NCI-H526 (cell line): ENCODE measurements at places on chromosomes 2 and 18.

- no peak for DNase-seq
Observed at GRCh38 chr2:26886736-26887135, 38.8 kb downstream of the DPYSL5 start.

- no peak for DNase-seq
Observed at GRCh38 chr2:113838744-113839444, 51.0 kb upstream of the ACTR3 start.

GRCh38 chr18:57768537-57769326 is 34.4 kb downstream of the ATP8B1 start:
- no peak for DNase-seq

- DNase-seq: no peak
Observed at GRCh38 chr2:38960609-38961320, 71.1 kb downstream of the ARHGEF33 start.

- DNase-seq: no peak
Observed at GRCh38 chr2:168988755-168989154, 42.4 kb downstream of the ABCB11 start.

DNA sequence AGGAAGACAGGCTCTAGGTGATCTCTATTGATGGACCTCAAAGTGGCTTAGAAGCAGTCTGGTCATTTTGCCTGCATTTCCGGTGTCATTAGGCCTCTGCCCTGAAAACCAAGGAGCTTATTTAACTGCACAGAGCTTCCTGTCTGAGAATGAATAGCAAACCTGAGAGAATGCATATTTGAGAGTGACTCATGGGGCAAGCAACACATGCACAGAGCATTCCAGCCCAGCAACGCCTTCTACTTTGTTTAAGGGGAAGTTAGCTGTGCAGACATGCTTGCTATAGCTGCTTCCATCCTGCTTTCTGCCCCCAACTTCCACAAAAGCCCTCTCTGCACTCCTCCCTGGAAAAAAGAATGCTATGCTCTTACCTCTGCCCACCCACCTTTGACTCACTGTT is 232.8 kb downstream of the GRB14 start:
- DNase-seq: no peak
